Uterus (tissue), 4 donors: ENCODE measurements at places on chromosomes 4 and X. TPM values are rescaled to one million over a fixed set of nuclear protein-coding genes. Genes with fewer than 3 reads are reported as not detected.

DNA sequence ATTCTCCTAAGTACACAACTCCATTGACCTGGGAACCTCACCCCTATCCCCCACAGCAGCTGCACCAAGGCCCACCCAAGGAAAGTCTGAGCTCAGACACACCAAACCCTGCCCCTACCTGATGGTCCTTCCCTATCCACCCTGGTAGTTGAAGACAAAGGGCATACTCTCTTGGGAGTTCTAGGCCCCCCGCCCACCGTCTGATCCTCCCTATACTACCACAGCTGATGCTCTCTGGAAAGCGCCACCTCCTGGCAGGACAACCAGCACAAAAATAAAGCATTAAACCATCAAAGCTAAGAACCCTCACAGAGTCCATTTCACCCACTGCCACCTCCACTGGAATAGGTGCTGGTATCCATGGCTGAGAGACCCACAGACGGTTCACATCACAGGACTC is 83.6 kb downstream of the ANAPC10 start:
- DNase-seq = no peak
- H3K27me3 ChIP-seq = no peaks in the 10 kb centered on the region
- no peak overlapping the region for H3K4me3 ChIP-seq

ATP2B3 gene
- total RNA-seq = 0.09 TPM

GYPA gene
- 4.2 TPM for total RNA-seq

- no peaks in the 10 kb centered on the region for H3K36me3 ChIP-seq
- no peaks in the 10 kb centered on the region for H3K27me3 ChIP-seq
- no peak for DNase-seq
- H3K27ac ChIP-seq = no peak overlapping the region
- no peaks in the 10 kb centered on the region for H3K4me1 ChIP-seq
These were observed 94.4 kb upstream of the HCCS start for GRCh38 chrX:11016728-11017127.

GRCh38 chr4:140004549-140004895 is 149.5 kb downstream of the MAML3 start:
- no peaks in the 10 kb centered on the region for H3K27me3 ChIP-seq
- peaks cover 4% of the 10 kb centered on the region for H3K4me1 ChIP-seq
- no peaks in the 10 kb centered on the region for H3K36me3 ChIP-seq
- peak overlapping the region; percentile 73 for H3K27ac ChIP-seq

GRCh38 chr4:54525602-54526001 is 132.2 kb upstream of the KIT start:
- no peaks in the 10 kb centered on the region for H3K36me3 ChIP-seq
- H3K4me1 ChIP-seq = no peaks in the 10 kb centered on the region
- H3K4me3 ChIP-seq = no peak overlapping the region
- no peak overlapping the region for H3K27ac ChIP-seq

GRCh38 chrX:86910602-86911311 is 606.8 kb upstream of the KLHL4 start:
- H3K4me3 ChIP-seq = no peak overlapping the region
- no peak overlapping the region for H3K27ac ChIP-seq

- no peak overlapping the region for H3K27ac ChIP-seq
- no peaks in the 10 kb centered on the region for H3K27me3 ChIP-seq
- no peak for DNase-seq
- no peaks in the 10 kb centered on the region for H3K4me1 ChIP-seq
- H3K36me3 ChIP-seq = no peaks in the 10 kb centered on the region
These were observed 118.3 kb downstream of the RELL1 start for GRCh38 chr4:37567836-37568235.
